T-helper 2 cell treated with Interferon-gamma antibody and Interleukin-4, amounts not matched to agents 100 ng/mL and 5 ng/mL, for 36 hours (primary cell): ENCODE measurements at places on chromosomes 3 and 15. TPM values are rescaled to one million over a fixed set of nuclear protein-coding genes. Genes with fewer than 3 reads are reported as not detected.

The SCN11A gene
- 0.09 TPM in 1 of 2 replicates, not detected in the other for total RNA-seq

The KIF15 gene
- 43.3 and 44.8 TPM in 2 replicates for total RNA-seq

The SPESP1 gene
- total RNA-seq: 0.64 and 1.0 TPM in 2 replicates

The MOBP gene
- 0.05 TPM in 1 of 2 replicates, not detected in the other for total RNA-seq

The PPP1R14D gene
- not detected in 2 replicates for total RNA-seq

The RPS17 gene
- 1,923 and 1,953 TPM in 2 replicates for total RNA-seq

The CLDN18 gene
- total RNA-seq: not detected in 2 replicates

The CCR8 gene
- 12.6 and 13.7 TPM in 2 replicates for total RNA-seq

The RTF1 gene
- 37.2 and 41.1 TPM in 2 replicates for total RNA-seq

The GLDN gene
- total RNA-seq: not detected in 2 replicates

The KCNH8 gene
- total RNA-seq: not detected in 2 replicates

The GOLGA8T gene
- total RNA-seq: 0.14 TPM in 1 of 2 replicates, not detected in the other

The GOLGA6L7 gene
- total RNA-seq: not detected in 2 replicates

The FAM107A gene
- total RNA-seq: not detected in 2 replicates

The INKA1 gene
- 0.41 and 0.82 TPM in 2 replicates for total RNA-seq

The RAP2B gene
- 24.8 and 25.5 TPM in 2 replicates for total RNA-seq

The HYAL3 gene
- 13.6 and 15.2 TPM in 2 replicates for total RNA-seq

The ZBBX gene
- total RNA-seq: not detected in 2 replicates

The RABL3 gene
- total RNA-seq: 26.4 and 28.8 TPM in 2 replicates

The COL8A1 gene
- 0.07 TPM in 1 of 2 replicates, not detected in the other for total RNA-seq

The STRA6 gene
- not detected in 2 replicates for total RNA-seq

The GUCA1C gene
- total RNA-seq: not detected in 2 replicates

The NR1I2 gene
- total RNA-seq: 0.07 and 0.09 TPM in 2 replicates
